Adrenal gland (tissue), 19 donors: ENCODE measurements at places on chromosomes 12 and 14.

- DNase-seq, result peak; percentile 44
Observed at GRCh38 chr12:46963977-46964971, 115.1 kb upstream of the PCED1B start.

DNA sequence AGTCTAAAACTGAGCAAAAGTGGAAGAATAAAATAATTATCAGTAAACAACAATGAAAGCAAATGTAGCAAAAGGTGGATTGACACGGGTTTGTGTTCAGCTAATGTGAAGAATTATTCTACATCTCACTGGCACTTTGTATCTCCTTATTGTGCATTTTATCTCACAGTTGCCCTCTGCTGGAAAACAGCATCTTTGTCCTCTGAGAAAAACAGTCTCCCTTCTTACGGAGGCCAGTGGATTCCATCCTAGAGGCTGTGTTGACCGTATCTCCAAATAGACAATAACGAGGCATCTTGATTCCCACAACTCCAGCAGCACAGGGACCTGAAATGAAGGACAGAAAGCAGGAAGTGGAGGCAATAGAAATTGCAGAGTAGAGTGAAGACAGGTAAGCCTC is 51.3 kb upstream of the PLBD1 start:
- DNase-seq, result no peak

DNA sequence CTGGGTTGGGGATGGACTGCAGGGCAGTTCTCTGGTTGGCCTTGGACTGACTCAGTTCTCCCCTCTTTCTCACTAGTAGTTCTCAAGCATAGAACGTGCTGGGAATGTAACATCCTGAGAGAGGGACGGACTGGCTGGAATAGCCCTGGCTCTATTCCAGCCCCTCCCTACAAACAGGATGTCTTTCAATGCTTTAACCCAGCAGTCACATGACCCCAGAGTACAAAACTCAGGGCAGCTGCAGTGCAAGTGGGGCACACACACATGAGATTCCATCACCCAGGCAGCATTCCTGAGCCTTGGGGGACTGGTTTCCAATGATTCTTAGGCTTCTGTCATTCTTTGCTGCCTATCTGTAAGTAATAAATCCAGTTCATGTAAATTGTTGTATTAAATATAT is 1.6 kb upstream of the ACOT6 start:
- no peak for DNase-seq

DNA sequence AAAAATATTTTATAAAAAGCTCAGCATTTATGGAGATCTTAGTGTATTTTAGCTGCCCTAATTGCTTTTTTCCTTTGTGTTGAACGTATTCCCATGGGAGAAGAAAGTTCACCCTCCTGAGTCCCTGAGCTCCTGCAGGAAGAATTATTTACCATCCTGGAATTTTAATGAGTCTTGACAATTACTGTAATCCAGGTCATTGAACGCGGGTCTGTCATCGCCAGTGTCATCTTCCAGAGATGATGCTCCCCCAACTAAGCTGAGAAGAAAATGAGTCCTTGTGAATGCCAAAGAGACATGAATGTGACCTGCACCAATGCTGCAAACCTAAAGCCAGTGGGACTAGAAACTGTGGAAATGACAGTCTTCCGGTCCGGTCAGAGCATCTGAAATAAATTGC is 129.5 kb downstream of the FBXL14 start:
- no peak for DNase-seq

- DNase-seq, result no peak
Observed at GRCh38 chr12:25435431-25435830, 117.7 kb downstream of the LMNTD1 start.

GRCh38 chr12:18919871-18920511 is 182.1 kb downstream of the CAPZA3 start:
- no peak for DNase-seq

DNA sequence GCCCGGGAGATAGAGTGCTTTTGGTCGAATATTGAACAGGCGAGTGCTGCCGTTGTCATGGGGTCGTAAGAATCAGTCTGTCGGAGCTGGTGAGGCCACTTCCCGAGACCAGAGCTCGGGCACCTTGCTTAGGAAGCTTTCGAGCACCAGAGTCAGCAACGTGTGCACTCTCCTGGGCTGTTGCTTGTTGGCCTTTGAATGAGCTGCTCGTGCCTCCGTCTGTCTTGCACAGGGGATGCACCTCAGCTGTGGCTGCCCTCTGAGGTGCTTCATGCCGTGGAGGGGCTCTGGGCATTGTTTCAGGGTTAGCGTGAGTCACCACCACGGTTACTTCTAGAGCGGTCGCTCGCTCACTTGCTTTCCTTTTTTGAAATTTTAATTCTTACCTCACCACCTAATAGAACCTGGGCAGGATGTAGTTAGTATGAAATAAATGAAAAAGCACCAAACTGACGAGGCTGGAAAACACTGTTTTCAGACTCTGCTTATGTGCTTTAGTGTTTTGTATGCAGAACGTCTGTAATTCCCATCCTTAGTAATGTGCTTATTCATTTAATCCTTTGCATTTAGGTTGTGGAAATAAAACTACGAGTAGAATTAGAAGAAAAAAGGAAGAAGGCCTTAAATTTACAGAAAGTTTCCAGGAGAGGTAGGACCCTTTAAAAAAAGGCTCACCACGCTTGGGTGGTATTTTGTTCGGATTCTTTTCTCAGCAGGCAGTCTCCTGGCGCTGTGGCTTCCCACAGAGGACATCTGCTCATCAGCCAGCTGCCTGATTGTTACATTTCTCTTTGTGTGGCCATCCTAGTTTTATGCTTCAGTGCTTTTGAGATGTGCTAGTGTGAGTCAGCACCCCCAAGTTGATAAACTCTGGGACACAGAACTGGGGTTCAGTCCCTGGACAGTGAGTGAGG is 40.6 kb downstream of the EP400 start:
- DNase-seq, result no peak
